ENCODE measurements at places on chromosomes 1 and 21.

- DNase-seq, result no peak
Measured at GRCh38 chr1:64942675-64943074, 23.7 kb downstream of the JAK1 start.

DNA sequence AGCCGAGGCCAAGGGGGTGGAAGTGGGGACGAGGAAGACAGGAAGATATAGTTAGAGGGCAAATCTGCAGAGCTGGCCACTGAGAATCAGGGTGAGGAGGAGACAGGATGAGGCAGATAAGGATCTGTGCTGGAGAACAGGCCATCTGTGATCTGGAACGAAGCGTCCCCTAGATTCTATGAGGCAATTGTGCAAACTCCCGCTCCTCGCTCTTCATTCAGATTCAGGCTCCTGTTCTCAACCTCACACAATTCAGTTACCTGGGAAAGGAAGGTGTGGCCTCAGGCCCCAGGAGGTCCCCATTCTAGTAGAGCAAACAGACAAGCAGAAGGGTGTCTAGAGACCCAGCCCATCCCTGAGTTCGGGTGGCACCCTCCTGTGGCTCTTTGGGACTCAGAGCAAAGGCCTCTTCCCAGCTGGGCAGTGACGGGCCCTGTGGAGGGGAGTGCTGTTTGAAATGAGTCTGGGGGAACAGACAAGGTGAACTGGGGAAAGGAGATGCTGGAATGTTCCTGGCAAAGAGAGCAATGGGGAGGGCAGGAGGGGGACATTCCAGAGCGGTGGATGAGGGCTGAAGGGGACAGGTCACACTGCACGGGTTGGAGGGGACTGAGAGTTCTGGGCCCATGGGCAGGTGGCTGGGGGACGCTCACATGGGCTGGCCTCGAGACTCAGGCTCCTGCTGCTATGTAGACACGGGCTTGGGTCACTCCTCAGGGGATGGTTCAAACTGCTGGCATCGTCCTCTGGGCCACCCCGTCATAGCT lies 39.9 kb upstream of the AJAP1 start:
- DNase-seq, result no peak

- no peak for DNase-seq
Measured at GRCh38 chr1:232940262-232940661, 10.1 kb upstream of the NTPCR start.

DNA sequence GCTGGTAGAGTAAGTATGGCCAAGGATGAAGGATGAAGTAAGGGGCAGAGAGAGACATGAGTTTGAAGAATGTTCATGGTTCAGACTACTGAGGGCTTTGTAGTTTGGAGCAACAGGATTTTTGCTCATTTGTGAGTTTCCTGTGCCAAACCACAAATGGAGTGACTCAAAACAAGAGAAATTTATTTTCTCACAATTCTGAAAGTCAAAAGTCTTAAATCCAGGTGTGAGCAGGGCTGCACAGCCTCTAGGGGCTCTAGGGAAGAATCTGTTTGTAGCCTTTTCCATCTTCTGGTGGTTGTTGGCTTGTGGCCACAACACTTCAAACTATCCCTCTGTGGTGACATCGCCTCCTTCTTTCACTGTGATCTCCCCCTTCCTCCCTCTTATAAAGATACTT lies 58.9 kb downstream of the RHOU start:
- DNase-seq, result no peak

DNA sequence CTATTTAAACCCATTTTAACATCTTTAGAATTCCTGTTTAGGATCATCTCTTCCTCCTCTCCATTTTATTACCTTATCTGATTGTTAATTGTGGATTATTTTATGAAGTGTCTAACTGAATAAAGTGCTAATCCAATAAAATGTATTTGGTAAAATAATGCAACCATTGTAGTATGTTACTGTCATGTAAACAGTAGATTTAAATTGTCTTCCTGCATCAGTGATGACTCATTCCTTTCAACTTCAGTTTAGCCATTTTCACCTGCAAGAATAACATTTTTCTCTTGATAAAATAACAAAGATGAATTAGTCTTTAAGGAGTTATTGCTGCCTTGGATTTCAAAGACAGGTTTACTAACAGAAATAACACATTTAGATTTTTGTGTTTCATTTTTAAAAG lies 5.4 kb downstream of the PPP2R5A start:
- DNase-seq, result no peak

- no peak for DNase-seq
Measured at GRCh38 chr1:43423672-43424550, 29.8 kb downstream of the HYI start.

- no peak for DNase-seq
Measured at GRCh38 chr1:119279456-119280381, 88.9 kb upstream of the HAO2 start.

- no peak for DNase-seq
Measured at GRCh38 chr1:225412803-225413351, 15.0 kb downstream of the LBR start.

- DNase-seq, result no peak
Measured at GRCh38 chr1:12372761-12373160, 142.9 kb downstream of the VPS13D start.

DNA sequence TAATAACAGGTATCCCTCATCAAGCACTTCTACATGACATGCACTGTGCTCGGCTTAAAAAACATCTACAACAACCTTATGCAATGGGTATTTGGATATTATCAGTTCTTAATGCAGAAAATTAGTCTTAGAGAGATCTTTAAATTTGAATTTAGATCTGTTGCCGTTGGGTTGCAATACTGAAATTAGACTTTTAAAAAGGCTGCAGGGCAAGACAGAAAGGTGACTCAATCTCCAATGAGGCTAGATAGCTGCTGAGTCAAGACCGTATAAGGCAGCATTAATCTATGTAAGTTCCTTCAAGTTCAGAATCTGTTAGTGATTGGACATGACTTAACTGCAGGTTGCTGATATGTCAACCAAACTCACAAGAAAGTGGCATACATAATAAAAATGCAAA lies 37.3 kb downstream of the OLFM3 start:
- DNase-seq, result no peak

DNA sequence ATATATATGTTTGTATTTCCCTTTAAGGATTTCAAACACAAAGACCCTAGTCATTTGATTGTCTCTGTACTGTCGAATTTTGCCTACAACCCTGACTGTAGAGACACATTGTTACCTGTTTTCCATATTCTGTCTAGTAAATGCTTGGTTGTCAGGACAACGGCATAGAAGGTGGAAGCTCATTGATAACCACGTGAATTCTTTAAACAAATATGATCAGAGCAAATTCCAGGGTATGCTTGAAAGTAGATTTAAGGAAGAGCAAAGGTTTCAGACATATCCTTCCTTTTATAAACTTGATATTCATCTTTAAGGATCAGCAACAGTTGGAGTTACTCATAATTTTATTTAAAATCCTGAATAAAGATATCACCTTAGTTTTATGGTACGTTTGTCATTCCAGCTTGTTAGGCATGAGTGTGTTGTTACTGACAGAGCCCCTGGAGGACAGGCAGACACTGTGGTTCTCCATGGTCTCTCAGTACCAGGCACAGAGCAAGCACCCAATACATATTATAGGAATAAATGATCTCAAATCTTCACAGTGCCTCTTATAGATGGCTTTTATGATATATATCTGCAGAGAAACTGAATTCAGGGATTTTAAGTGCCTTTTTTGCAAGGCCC lies 203.2 kb downstream of the FGGY start:
- no peak for DNase-seq

GRCh38 chr1:21702780-21703179 lies 33.6 kb upstream of the RAP1GAP start:
- no peak for DNase-seq

- peak; percentile 9 for DNase-seq
Measured at GRCh38 chr1:51768971-51769588, 109.4 kb downstream of the NRDC start.

DNA sequence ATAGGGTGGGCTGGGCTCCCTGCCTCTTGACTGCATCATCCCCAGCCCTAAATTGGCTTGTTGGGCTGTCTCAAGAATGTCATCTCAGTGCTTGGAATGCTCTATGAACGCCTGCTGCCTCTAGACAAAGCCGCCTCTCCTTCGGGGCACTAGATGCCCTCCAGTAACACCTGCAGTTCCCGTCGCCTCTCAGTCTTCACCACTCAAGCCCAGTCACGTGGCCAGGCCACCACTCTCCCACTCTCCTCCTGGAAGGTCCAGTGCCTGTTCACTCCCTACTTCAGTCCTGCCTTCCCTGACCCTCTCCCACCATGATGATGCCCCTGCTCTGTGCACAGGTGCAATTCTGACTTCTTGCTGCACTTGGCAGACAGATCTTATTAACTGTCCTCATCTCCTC lies 7.0 kb downstream of the TAS1R2 start:
- DNase-seq, result no peak

DNA sequence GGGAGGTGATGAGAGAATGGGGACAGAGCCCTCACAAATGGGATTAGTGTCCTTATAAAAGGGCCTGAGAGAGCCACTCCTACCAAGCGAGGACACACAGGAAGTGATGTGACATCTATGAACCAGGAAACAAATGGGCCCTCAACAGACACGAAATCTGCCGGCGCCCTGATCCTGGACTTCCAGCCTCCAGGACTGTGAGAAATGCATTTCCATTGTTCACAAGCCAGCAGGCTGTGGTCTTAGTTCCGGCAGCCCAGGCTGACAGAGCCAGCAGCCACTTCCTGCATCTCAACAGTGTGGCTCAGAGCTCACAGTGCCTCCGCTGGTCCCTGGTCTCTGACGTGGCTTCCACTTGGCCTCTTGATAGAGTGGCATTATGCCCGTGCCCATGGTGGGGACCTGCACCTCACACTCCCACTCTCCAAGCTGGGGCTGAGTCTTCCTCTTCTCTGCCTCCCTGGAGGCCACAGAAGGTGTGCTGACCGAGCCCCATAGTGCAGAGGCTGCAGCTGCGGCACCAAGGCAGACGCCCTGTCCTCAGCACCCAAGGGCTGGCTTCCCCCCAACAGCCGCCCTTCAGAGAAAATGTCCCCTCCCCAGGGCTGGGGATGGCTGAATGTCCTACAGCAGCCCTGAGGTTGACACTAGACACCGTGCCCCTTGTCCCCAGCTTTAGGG lies 44.9 kb downstream of the ACOT7 start:
- no peak for DNase-seq

DNA sequence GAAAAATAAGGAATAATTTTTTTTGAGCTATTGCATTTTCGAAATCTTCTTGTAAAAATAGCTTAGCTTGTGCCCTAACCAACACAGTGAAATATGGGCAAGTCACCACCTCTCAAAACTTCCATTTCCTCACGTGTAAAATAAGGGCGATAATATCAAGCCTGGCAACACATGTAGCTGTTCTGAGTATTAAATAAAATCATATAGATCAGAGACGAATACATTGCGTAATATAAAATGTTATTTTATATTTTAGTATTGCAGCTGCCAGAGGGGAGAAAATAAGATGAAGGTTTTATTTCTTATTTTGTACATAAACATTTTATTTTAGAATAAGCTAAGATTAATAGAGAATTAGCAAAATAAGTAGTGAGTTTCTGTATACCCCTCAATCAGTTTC lies 85.9 kb downstream of the C21orf91 start:
- no peak for DNase-seq

Measured in NCI-H1105 (cell line).